Lung (tissue), 17 donors: ENCODE measurements at places on chromosomes 11 and 22.
A peak's percentile ranks its signal among the peaks of the same experiment; 100 is the strongest.

GRCh38 chr11:121936370-121936769 lies 179.6 kb downstream of the BLID start:
- no peak for DNase-seq

DNA sequence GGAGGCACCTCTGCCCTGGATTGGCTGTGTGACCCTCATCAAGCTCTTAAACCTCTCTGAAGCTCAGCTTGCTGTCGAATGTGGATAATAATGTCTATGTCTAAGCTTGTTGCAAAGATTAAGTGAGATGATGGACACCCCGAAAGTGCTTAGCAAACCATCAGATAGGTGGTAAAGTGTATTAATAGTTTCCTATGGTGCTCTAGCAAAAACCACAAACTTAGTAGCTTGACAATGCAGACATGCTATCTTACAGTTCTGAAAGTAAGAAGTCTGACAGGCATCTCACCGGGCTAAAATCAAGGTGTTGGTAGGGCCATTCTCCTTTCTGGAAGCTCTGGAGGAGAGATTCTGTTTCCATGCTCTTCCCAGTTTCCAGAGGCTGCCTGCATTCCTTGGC lies 106.5 kb upstream of the CSNK2A3 start:
- no peak for DNase-seq

GRCh38 chr11:128513915-128514681 lies 73.3 kb downstream of the ETS1 start:
- DNase-seq = no peak

GRCh38 chr11:4039011-4039410 lies 55.6 kb upstream of the RRM1 start:
- DNase-seq = no peak

- peak; percentile 23 for DNase-seq
Observed at GRCh38 chr11:76598426-76598839, 72.1 kb downstream of the LRRC32 start.

DNA sequence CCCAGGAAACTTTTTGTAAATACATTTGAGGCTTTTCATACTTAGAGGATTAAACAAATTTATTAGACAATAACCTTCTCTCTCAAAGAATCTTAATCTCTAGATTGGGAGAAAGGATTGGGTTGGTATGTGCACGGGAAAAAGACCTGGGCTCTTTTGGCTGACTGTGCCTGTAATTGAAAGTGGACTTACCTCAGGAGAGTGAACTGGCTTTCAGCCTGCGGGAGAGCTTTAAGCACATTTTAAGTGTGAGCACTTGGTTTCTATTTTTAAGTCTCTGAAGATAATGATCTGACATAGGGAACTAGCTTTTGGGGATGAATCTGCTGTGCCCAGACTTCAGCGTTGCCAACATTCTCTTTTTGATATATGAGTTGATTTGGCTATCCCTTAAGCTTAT lies 35.8 kb downstream of the UVRAG start:
- no peak for DNase-seq

DNA sequence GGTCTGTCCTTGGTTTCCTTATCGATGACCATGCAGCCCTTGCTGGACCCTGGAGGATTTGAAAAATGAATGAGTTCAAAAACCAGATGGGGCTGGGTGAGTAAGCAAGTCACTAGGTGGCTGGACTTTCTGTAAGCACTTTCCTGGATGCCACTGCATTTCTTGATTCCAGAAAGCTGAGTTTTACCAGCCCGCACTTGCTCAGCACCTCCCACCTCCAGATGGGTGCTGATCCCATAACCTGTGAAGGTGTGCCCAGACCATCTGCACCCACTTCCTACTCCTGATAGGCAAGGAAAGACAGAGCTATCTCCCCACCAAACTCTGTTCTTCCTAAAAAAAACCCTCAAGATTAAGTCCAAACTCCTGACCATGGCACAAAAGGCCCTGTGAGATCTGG lies 21.1 kb downstream of the ASCC2 start:
- DNase-seq = no peak
